Fibroblast of upper back skin (primary cell): ENCODE measurements at places on chromosomes 1 and 21.

DNA sequence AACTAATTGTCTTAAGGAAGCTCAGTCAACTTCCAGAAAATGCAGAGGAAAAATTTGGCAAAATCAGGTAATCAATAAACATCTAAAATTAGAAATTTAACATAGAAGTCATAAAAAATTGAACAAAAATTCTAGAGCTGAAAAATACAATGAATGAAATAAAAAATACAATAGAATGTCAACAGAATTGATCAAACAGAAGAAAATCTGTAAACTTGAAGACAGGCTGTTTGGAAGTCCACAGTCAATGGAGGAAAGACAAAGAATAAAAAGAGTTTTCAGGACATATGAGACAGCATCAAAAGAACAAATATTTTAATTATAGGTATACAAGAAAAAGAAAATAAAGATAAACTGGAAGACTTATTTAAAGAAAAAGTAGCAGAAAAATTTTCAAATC is 469.0 kb downstream of the RWDD3 start:
- no peak for DNase-seq

- DNase-seq: no peak
Measured at GRCh38 chr1:67332653-67333529, 25.2 kb downstream of the IL12RB2 start.

DNA sequence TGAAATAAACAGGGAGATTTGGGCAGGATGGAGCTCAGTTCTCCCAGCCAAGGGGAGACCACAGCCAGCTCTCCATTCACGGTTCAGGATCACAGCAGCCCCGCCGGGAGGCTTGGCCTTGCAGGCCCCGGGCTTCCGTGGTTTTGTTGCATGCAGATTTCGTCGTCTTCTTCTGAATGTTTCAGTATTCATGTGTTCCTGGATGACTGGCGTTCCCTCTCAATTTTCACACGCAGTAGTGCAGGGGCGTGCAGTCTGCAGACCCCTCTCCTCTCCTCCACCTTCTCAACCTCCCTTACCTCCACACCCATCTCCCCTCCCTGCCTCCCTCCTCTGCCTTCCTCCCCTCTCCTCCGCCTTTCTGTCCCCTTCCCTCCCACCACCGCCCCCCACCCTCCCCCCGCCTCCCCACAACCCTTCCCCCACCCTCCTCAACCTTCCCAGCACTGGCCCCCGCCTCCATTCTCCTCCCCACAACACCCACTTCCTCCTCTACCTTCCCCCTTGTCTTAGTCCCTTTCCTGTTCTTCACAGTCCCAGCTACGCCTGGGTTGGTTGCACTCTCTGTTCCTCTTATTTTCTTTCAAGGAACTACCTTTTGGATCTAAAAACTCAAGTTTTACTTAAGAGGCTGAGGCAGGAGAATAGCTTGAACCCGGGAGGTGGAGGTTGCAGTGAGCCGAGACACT is 8.4 kb upstream of the SLC19A1 start:
- DNase-seq: peak; percentile 41

GRCh38 chr1:10724052-10724494 is 72.4 kb downstream of the CASZ1 start:
- peak; percentile 10 for DNase-seq

DNA sequence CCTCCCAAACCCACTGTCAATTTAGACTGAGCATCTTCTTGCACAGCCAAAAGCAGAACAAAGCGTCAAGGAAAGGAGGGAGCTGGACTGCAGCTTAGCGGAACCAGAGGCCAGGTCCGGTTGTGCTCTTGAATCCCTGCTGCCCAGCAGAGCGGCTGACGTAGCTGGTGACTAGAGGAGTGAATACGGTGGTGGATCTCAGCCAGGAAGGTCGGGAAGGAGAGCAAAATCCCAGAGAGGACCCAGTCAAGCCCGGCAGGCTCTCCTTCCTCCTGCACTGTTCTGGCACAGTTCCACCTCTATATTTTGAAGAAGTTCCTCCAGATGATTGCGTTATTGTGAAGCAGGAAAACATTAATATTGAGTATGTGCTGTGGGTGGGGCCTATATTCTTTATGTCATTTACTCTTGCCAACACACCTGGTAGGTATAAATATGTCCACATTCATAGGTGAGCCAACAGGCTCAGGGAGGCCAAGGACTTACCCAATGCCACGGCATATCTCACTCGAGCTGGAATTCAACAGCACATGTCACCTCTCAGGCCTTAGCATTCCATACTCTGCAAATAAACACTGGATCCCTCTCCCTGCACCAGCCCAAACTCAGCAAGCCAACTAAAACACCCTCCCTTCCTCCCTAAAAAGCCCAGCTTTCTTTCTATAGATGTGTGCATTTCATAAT is 23.6 kb upstream of the ABCB10 start:
- no peak for DNase-seq

DNA sequence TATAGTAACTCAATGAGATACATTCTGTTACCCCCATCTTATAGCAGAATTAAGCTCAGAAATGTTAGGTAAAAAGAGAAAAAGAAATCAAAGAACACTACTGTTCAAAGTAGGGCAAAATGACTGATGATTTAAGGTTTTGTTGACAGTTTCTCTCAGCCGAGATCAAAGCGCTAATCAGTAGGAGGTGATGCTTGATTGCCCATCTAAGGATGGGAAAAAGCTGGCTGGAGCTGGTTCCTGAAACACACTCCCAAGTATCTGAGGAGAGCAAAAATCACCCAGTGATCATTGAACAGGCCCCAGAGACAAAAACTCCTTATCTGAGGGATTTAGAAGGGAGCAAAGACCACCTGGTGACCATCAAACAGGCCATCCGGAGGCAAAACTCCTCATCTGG is 64.5 kb upstream of the CSF1 start:
- no peak for DNase-seq

DNA sequence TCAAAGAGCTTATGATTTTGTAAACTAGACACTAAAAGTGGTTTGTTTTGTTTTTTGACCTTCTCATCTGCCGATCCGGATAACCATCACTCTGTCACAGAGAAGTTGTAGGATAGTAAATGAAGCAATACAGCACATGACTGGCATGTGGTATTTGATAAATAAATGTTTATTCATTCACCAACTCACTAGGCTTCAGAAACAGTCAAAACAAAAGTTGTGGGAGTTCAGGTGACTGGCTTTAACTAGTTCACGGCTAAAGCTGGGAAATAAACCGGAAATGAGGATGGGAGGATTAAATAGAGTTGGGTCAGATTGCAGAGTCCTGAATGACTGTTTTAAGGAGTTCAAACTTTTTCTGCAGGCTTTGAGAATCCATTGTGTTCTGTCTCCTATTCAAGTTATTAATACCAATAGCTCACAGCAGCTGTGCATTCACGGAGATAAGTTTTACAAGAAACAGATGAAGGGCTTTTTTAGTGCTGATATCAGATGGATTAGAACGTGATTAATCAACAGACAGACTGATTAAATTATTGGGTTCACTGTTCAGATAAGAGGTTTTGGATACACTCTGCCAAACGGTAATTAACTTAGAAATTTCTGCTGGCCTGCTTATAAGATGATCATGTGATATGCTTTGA is 463.3 kb downstream of the DPYD start:
- DNase-seq: no peak

GRCh38 chr1:73205294-73205973 is 923.1 kb upstream of the NEGR1 start:
- no peak for DNase-seq

GRCh38 chr1:116794804-116795481 is 40.7 kb downstream of the CD2 start:
- no peak for DNase-seq

- DNase-seq: peak; percentile 52
Measured at GRCh38 chr1:54267815-54268761, 68.1 kb downstream of the MRPL37 start.

GRCh38 chr1:108691128-108691941 is 775 bp upstream of the PRPF38B start:
- no peak for DNase-seq

DNA sequence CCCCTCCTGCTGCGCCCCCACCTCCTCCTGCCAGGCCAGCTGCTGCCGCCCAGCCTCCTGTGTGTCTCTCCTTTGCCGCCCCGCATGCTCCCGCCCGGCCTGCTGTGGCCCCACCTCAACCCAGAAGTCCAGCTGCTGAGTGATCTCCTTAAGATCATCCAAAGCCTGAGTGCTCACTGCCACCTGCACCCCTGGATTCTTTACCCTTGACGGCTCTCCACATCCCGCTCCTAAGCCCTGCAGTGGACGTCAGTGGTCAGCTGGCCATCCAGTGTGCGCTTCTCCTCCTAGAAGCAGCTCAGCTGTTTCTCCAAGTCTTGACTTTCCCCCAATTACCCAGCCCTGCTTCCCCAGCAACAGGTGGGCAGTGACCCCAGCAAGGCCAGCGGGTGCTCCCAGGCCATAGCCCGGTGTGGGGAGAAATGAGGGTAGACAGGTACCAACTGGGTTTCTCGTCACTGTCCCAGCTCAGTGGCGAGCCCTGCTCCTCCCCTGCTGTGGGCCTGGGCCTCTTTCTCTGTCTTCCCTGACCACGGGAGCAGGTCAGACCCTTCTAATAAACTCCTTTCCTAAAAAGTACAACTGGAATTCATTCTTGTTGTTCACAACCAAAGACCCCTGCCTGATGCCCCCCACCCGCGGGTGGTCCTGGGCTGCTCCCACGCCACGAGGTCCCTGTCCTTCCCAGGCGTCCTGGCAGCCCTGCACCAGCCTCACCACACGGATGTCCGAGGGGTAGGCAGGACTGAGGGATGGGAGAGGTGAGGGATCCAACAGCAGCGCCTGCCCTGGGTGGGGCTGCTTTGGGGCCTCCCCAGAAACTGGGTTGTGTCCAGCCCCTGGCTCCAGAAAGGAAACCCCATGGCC is 1.4 kb downstream of the KRTAP10-7 start:
- DNase-seq: no peak

- DNase-seq: no peak
Measured at GRCh38 chr1:182381962-182382819, 9.4 kb downstream of the GLUL start.

DNA sequence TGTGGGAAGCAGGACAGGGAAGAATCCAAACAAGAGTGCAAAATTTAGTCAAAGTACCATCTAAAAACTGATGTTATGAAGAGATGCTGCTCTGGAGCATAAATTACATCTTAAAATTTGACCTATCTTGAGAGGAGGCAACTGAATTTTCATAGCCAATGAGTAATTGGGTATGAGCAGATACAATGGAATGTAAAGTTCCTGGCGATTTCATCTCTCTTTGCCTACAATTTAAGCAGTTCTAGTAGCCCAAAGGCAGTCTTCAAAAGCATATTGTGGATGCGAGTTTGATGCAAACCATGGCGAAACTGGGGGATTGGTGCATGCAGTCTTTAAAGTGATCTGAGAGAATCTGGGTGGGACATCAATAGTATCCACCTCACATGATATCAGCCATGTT is 1265.9 kb downstream of the BRINP3 start:
- peak; percentile 43 for DNase-seq

- no peak for DNase-seq
Measured at GRCh38 chr1:91160363-91161075, 138.7 kb upstream of the ZNF644 start.

DNA sequence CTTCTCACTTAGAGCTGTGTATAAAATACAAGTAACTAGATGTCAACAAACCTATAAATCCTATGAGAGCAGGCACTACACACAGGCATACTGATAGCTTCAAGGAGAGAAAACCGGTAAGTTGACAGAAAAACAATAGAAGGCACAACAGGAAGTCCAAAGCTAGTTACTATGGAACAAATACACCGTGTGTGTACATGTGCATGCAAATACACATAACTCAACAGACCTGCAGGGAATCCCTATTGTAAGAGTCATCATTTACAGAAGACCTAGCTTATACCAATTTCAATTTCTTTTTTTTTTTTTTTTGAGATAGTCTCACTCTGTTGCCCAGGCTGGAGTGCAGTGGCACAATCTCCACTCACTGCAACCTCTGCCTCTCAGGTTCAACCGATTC is 26.3 kb downstream of the JAK1 start:
- no peak for DNase-seq

- DNase-seq: peak; percentile 62
Measured at GRCh38 chr1:81424061-81424460, 376.7 kb upstream of the ADGRL2 start.

DNA sequence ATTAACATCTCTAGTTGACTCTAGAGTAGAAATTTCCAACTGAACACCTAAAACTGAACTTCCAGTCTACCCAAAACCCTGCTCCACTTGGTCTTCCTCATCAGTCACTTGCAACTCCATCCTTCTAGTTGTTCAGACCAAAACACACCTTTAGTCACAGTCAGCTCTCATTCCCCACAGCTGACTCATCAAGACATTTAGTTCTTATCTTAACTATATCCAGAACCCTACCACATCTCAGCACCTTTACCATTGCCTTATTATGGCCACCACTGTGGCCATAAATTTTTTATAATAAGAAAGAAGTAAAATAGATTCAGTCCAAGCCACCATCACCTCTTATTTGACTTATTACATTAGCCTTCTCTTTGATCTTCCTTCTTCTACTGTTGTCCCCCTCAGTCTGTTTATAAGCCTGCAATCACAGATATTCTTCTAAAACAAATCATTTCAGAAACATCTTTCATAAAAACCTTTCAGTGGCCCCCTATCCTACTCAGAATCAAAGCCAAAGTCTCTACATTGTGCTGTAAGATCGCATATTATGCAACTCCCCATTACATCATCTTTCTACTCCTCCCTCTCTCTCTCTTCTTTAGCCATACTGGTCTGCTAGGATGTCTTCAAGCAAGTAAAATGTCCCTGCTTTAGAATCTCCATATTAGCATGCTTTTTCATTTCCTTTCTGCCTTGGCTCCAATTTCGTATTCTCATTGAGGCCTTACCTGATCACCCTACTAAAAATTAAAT is 275.9 kb downstream of the LRRC40 start:
- DNase-seq: peak; percentile 59

DNA sequence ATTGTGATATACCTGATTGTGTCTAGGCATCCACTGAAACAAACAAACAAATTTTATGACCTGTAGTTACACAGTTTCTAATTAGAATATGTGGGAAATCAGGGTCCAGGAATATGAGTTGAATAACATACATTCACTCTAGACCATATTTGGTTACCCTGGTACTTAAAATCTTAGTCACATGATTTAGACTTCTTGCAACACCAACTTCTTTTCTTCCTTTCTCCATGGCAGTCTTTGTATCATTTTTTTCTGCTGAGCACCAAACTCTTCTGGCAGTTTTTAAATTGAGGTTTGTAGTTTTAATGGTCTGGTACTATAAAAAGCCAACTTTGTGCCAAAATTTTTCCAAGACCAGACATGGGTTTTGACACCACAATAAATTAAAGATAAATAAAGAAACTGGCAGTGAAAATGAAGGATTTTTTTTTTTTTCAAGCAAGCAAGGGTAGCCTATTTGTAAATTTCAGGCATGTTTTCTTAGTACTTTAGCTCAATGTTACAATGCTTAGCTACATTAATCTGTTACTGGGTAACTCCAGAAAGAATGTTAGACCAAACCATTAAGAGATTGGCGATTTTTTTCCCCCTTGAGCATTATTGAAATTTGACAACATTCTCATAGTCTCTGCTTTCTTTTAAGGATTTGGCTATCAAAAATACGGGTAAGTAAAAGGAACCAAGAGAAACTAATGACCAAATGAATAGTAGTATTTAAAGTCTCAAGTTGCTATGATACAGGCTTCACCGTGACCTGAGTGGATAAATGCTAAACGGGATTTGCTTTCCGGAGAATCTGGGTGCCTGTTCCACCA is 108.5 kb downstream of the NFIA start:
- DNase-seq: no peak
